ENCODE measurements at places on chromosomes 1 and 21.

DNA sequence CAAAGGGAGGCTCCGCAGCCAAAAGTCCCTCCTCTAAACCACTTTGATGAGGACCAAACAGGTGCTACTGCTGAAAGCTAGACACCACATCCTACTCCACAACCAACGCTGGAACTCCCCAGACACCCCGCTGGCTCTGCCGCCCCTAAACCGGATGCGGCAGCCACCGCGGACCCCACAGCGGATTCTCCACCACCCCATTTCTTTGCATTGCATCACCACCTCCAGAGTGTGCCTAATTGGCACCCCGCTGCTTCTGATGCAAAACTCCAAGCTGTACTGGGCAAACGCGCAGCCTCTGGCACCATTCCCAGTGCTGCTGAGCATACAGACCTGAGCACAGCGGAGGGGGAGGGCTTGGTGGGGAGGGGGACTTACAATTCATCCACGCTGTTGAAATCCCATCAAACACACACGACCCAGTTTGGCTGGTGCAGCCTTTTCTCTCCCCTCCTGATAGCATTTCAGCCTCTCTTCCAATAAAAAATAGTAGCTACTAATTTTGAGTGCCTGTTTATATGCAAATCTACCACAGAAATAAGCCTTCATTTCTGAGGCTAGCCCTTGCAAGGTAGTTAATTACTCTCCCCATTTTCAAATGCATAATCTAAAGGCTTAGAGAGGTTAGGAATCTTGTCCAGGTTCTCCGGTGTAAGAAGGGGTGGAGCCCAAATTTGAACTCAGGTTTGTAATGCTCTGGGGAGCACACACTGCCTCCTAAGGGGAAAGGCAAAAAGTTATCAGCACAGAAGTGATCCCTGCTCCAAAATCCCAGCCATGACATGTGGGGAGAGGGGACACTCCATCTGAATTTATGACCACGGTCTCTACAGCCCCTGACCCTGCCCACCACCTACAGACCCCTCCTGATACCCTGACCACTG lies 12.2 kb upstream of the RGS16 start:
- peak; percentile 91 for DNase-seq

GRCh38 chr1:81666586-81666985 lies 134.1 kb upstream of the ADGRL2 start:
- DNase-seq = no peak

GRCh38 chr1:67566803-67567377 lies 118.1 kb upstream of the GADD45A start:
- DNase-seq = no peak

GRCh38 chr21:38323721-38324531 lies 67.1 kb downstream of the KCNJ15 start:
- peak; percentile 15 for DNase-seq

DNA sequence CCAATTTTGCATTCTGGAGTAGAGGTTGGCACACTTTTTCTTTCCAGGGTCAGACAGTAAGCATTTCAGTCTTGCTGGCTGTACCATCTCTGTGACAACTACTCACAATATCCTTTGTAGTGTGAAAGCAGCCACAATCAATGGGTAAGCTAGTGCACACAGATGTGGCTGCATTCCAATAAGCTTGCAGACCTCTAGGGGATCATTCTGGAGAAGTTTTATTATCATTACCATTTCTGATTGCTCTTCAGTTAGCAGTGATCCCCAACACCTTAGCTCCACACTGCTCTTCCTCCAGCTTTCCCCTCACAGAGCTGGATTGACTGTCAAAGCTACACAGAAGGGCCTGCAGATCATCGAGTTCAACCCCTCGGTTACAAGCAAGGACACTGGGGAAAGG lies 9.1 kb downstream of the RXRG start:
- DNase-seq = no peak

DNA sequence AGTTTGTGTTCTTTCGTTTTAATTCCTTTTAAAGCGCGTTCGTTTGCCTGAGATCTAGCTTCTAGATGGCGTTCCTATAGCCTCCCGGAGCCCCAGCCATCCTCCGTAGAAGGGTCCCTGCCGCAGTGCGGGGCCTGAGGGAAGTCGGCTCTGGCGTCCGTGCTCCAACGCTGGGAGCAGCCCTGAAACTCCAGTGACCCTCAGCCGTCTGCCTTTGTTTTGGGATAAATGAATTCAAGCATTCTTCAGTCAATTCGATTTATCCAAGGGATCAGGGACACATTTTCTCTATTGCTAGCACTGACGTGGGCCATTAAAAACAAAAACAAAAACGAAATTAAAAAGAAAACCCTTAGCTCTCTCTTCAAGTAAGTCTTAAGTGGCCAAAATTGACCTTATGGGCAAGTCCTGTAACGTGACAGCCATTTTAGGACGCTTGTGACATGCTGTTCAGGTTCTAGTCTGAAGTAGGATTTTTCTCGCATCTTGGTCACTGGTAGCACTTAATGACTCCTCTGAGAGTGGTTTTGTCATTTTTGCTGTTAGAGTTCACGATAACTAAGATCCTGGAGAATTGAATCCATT lies 742 bp upstream of the HSPA13 start:
- peak; percentile 33 for DNase-seq

DNA sequence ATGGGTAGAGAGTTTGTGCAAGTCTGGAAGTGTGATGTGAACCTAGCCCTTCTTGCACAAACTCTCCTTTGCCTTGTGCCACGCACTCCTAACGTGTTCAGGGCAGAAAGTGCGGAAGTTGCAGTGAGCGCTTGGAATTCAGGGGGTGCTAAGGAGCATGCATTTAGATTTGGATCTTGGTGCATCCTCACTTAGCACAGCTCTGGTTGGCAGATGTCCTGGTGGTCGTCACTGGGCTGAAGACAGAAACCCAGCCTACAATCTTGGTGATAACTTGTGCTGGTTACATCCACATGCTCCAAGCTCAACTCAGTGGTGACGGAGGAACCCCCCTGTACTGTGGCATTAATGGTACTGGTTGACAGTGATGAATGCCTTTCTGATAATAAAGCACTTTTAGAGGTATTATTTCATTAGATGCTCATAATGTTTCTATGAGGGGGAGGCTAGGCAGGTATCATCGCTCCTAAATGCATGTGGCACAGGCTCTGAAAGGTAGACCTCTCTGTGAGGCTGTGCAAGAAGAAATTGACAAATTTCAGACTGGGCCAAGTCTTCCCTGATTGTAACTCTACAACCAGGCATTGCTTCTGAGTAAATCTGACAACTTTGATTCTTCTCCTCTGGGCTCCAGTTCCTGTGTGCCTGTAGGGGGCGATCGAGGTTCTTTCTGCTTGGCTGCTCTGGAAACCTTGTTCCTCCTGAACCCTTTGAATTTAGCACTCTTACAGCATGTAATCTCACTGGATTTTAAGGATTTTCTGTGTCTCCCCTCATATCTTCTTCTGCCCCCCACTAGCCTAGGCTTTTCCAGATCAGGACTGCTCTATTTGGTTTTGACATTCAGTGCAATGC lies 40.6 kb downstream of the MAPKAPK2 start:
- DNase-seq = peak; percentile 64

Data from CD4-positive, alpha-beta T cell treated with Interleukin-21 for 1 hour (primary cell).